ENCODE measurements at places on chromosomes 12 and 14. TPM values are rescaled to one million over a fixed set of nuclear protein-coding genes. Genes with fewer than 3 reads are reported as not detected.

Gene HOXC9
- total RNA-seq = not detected

Gene KLHL33
- total RNA-seq = not detected

Gene FOXN4
- not detected for total RNA-seq

Gene GRIP1
- total RNA-seq = 3.6 TPM

Gene CCDC88C
- 18.9 TPM for total RNA-seq

Gene CD163L1
- total RNA-seq = not detected

Gene OR4N2
- not detected for total RNA-seq

Gene NELL2
- total RNA-seq = not detected

Gene PZP
- total RNA-seq = not detected

Gene SLC10A1
- not detected for total RNA-seq

Gene VDR
- 16.8 TPM for total RNA-seq

Gene TMEM233
- total RNA-seq = not detected

Gene CYP46A1
- not detected for total RNA-seq

Gene COA8
- 26.5 TPM for total RNA-seq

Gene ABCC9
- 0.35 TPM for total RNA-seq

Gene TEX52
- total RNA-seq = not detected

Gene PPP1R1A
- total RNA-seq = not detected

Gene GLT1D1
- not detected for total RNA-seq

Gene FSCB
- total RNA-seq = not detected

Gene MGAT2
- 48.6 TPM for total RNA-seq

Gene C1QL4
- total RNA-seq = not detected

Gene KICS2
- 3.3 TPM for total RNA-seq

Gene PTGER2
- 0.78 TPM for total RNA-seq

Gene IAPP
- total RNA-seq = not detected

Gene INHBC
- total RNA-seq = 0.74 TPM

Gene CDK4
- total RNA-seq = 122 TPM

Gene DDX55
- 14.0 TPM for total RNA-seq

Gene PIWIL1
- total RNA-seq = 0.07 TPM

Gene SIX6
- total RNA-seq = not detected

Gene OTUB2
- 5.3 TPM for total RNA-seq

Gene CMTM5
- total RNA-seq = not detected

Gene WNT1
- not detected for total RNA-seq

Gene VWF
- total RNA-seq = 0.56 TPM

Gene KHNYN
- total RNA-seq = 66.9 TPM

Gene GCN1
- total RNA-seq = 60.8 TPM

Gene CISTR
- total RNA-seq = not detected

Gene SERPINA10
- total RNA-seq = not detected

Gene CMA1
- total RNA-seq = not detected

Gene KRT5
- total RNA-seq = 11,680 TPM
